ENCODE measurements at places on chromosomes 1 and 21. TPM values are rescaled to one million over a fixed set of nuclear protein-coding genes. Genes with fewer than 3 reads are reported as not detected.

ITGB2 gene
- total RNA-seq: 1.2 TPM

NBPF6 gene
- total RNA-seq: not detected

BSND gene
- not detected for total RNA-seq

RIPPLY3 gene
- total RNA-seq: not detected

GNG4 gene
- total RNA-seq: 0.78 TPM

SPRR2E gene
- total RNA-seq: not detected

ZMYND12 gene
- total RNA-seq: 0.96 TPM

AVPR1B gene
- not detected for total RNA-seq

SH2D2A gene
- 2.1 TPM for total RNA-seq

TTC24 gene
- total RNA-seq: not detected

CYYR1 gene
- 1.4 TPM for total RNA-seq

PLA2G2A gene
- not detected for total RNA-seq

FAM229A gene
- total RNA-seq: 1.2 TPM

VSIG8 gene
- not detected for total RNA-seq

TAS1R1 gene
- not detected for total RNA-seq

TFF2 gene
- not detected for total RNA-seq

ZYG11A gene
- 0.96 TPM for total RNA-seq

All from epithelial cell of alveolus of lung (primary cell).